ENCODE measurements at places on chromosomes 4 and X.

DNA sequence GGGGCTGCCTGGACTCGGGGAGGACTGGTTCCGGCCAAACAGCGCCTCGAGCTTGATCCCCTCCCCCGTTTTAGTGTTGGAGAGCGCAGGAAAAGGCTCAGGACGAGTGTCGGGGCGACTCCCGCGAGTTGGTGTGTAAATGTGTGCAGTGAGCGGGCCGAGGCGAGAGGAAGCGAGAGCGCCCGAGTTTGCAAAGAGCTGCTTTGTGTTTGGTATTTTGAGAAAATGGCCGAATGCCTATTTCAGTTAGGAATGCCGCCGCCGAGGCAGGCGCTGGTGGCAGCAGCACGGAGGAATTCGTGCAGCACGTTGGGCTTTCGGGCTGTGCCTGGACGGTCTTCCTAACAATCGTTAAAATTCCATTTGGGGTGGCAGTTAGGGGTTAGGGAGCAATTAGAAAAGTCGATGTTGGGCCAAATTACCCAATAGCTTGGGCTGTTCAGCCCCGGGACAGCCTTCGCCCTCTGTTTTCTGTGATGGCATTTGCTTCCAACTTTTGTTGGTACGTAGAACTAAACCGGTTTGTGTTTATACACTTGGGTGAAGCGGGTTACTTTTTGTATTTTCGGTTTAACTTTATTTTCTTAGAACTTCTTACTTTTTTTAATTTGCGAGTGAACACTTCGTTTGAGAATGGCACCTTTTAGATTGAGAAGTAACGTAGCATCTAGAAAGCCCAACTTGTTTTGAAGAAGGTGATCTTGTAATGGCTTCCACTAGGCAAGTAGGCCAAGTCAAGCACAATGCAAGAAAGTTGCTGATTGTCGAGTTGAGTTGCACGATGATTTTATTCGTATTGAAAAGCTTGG is 1.6 kb downstream of the REST start:
- peak; percentile 64 for DNase-seq

DNA sequence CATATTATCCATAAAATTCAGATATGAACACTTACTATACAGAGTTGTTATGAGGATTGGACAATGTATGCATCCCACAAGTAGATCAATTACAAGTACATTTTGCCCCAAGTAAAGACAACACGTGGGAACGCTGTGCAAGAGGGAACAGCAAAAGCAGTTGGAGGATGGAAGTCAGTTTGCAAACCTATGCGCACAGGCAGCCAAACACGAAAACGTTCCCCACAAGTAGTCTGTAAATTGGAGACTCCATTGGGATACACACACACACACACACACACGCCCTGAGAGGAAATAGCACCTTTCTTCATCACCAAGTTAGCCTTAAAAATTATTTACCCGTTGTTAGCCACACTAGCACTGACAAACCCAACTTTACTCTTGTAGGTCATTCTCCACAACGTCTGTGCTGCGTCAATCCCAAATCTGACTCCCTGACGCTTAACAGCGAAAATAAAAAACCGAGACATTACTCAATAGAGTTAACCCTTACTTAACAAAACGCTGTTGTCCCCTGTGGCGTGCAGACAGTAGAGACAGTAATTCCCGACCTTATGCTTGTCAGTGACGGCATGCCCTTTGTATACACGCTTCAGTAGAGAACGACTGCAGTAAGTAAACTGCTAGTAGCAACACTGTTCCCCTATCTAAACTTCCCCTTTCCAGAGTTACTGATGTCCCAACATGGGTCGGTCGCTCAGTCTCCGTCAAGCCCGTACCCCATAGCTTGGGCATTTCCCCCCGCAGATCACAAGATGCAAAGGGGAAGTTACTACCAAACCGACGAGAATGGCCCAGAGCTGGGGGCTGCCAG is 730 bp downstream of the MANBA start:
- DNase-seq: peak; percentile 67

- no peak for DNase-seq
Measured at GRCh38 chrX:123298026-123298425, 113.9 kb downstream of the GRIA3 start.

DNA sequence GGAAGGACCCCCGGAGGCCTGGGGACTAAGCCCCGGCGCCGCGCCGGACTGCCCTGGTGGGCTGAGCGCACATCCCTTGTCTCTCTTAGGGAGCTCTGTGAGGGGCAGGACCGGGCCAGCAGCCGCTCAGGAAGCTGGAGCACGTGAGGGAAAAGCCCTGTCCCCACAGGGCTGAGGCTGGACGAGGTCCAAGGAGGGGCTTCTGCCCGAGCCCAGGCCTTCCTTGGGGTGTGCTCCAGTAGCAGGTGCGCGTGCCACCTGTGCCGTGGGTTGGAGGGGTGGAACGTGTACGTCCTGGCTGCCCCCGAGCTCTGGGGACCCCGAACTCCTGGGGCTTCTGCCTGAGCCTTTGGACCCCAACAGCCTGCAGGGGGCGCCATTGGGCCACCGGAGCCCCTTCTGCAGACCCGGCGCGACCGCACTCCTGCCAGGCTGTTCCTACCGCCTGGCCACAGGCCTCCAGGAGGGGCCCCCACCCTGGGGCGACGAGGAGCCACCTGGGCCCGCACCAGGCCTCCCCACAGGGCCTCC is 27.2 kb downstream of the TACC3 start:
- DNase-seq: peak; percentile 91

- DNase-seq: no peak
Measured at GRCh38 chrX:132576939-132577338, 88.1 kb upstream of the MBNL3 start.

DNA sequence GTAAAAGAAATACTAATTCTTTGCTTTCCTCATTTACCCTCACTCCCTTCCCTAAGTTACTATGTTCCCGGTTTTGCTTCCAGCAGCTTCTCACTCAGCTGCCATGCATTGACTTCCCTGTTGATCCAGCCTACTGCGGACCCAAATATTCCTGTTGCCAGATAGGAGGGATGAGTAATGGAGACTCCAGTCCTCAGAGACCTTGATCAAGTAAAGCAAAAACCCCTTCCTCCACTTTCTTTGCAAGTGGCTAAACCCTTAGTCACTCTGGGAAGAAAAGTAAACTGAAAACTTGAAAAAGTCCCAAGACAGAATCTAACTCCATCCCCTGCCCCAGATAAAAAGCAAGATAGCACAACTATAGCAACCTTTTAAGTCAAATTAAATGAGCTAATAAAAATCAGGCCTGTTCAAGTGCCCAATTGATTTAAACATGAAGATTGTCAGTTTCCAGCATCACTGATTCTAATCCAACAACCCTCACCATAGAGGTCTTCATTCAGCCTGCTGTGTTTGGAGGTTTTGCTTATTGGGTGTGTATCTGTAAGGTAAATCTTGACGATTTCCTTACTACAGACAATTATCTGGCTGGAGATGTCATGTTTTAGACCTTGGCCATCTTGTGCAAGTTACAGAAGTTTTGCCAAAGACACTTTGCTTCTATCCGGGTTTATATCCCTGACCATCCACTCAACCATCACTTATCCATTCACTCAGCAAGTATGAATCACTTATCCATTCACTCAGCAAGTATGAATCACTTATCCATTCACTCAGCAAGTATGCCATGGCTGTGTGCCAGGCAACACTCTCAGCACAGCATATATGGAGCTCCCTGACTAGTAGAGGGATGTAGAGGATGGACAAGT is 17.6 kb downstream of the FGFBP1 start:
- peak; percentile 96 for DNase-seq

- no peak for DNase-seq
Measured at GRCh38 chr4:151629097-151629783, 131.6 kb downstream of the GATB start.

- no peak for DNase-seq
Measured at GRCh38 chrX:45749375-45749774, 548.7 kb upstream of the DIPK2B start.

- DNase-seq: no peak
Measured at GRCh38 chr4:9904976-9905587, 116.2 kb downstream of the SLC2A9 start.

- no peak for DNase-seq
Measured at GRCh38 chr4:17195461-17196275, 297.2 kb upstream of the LDB2 start.

DNA sequence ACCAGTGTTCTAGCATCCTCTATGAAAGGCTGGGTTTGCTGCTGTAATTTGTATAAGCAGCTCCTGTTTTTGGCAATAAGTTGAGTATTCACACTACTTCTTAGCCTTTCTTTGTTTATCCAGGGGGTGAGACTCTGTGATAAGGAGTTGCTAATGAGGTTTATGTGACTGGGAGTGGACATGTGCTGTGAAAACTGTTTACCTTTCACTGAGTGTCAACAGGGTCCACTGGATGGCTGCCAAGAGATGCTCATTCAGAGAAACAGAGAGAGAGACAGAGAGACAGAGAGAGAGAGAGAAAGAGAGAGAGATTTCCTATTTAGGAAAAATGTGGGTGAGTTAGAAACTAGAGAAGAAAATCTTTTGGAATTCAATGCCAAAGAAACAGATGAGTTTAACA is 233.9 kb downstream of the CHIC2 start:
- no peak for DNase-seq

DNA sequence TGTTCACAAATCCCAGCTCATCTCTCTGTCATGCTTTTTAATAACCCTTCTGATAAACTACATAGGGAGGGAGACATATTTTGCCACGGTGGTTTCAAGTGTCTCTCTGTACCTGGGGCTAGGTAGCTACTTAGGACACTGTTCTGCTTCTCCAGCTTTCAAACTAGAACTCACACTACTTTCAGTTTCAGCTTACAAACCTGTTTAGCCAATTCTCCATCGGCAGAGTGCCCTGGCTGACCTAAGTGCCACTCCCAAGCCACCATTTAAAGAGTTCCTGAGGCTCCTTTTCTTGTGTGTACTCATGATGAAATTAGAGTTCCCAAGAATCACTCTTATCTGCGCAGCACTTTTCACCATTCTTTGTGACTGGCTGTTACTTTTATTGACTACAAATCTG is 899.2 kb downstream of the FAT4 start:
- DNase-seq: no peak

- DNase-seq: no peak
Measured at GRCh38 chr4:1258457-1258856, 9.5 kb upstream of the CTBP1 start.

DNA sequence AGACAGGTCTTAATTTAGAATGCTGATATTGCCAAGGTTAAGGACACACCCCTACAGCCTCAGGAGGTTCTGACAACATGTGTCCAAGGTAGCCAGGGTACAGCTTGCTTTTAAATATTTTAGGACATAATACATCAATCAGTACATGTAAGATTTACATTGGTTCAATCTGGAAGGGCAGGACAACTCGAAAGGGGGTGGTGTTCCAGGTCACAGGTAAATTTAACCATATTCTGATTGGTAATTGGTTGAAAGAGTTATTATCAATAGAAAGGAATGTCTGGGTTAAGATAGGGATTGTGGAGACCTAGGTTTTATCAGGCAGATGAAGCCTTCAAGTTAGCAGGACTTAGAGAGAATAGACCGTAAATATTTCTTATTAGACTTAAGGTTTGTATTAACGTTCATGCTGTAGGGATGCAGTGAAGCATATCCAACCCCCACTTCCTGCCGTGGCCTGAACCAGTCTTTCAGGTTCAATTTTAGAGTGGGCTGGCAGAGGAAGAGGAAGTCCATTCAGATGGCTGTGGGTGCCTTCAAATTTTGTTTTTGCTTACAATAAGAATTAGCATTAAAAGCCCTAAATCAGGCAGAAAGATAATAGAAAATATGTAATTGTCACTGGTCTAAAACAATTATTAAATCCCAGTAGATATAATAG is 136.5 kb upstream of the GALNTL6 start:
- DNase-seq: no peak

GRCh38 chrX:23515028-23515427 is 152.3 kb upstream of the PRDX4 start:
- no peak for DNase-seq

- peak; percentile 60 for DNase-seq
Measured at GRCh38 chr4:10160281-10160856, 43.8 kb upstream of the WDR1 start.

GRCh38 chr4:183248201-183248600 is 71.9 kb downstream of the CLDN22 start:
- no peak for DNase-seq

GRCh38 chrX:112424166-112424565 is 255.6 kb downstream of the LHFPL1 start:
- DNase-seq: no peak

GRCh38 chrX:150094996-150095395 is 156.7 kb upstream of the EOLA2 start:
- no peak for DNase-seq
